ENCODE measurements at places on chromosomes 7 and 10. TPM values are rescaled to one million over a fixed set of nuclear protein-coding genes. Genes with fewer than 3 reads are reported as not detected.

Gene HTR7
- total RNA-seq: not detected

Gene PIP
- not detected for total RNA-seq

Gene CALY
- not detected for total RNA-seq

Gene GRM8
- not detected for total RNA-seq

Gene COL13A1
- not detected for total RNA-seq

Gene AKR1C2
- total RNA-seq: not detected

Gene MRLN
- total RNA-seq: not detected

Gene VDAC2
- total RNA-seq: 136 TPM

Gene GARIN1A
- total RNA-seq: 1.0 TPM

Gene PRSS37
- total RNA-seq: not detected

Gene HGF
- total RNA-seq: not detected

Gene LYZL2
- total RNA-seq: not detected

Gene ANKRD1
- not detected for total RNA-seq

Gene CDNF
- 0.50 TPM for total RNA-seq

Gene KCNIP2
- total RNA-seq: 2.3 TPM

Gene NME8
- total RNA-seq: not detected
